Liver (tissue), 10 donors: ENCODE measurements at places on chromosomes 1 and 21. TPM values are rescaled to one million over a fixed set of nuclear protein-coding genes. Genes with fewer than 3 reads are reported as not detected.

Gene TRABD2B
- 1.3 TPM for polyA plus RNA-seq

Gene COL16A1
- 1.7 TPM for polyA plus RNA-seq

Gene ZFP69
- polyA plus RNA-seq: 0.96 TPM

Gene AADACL3
- polyA plus RNA-seq: not detected

Gene NPHS2
- polyA plus RNA-seq: not detected

Gene CAMSAP2
- polyA plus RNA-seq: 3.0 TPM

Gene PDZK1IP1
- polyA plus RNA-seq: 2.2 TPM

Gene NTMT2
- polyA plus RNA-seq: not detected

Gene KCNH1
- polyA plus RNA-seq: not detected

Gene SRRM1
- 66.0 TPM for polyA plus RNA-seq

Gene NHLH1
- not detected for polyA plus RNA-seq

Gene AQP10
- not detected for polyA plus RNA-seq

Gene CHODL
- polyA plus RNA-seq: 0.22 TPM

Gene RAP1GAP
- 8.6 TPM for polyA plus RNA-seq

Gene OR2AK2
- polyA plus RNA-seq: not detected

Gene ATP1A2
- 0.21 TPM for polyA plus RNA-seq

Gene NEXN
- 1.0 TPM for polyA plus RNA-seq

Gene INSRR
- not detected for polyA plus RNA-seq

Gene MATN1
- polyA plus RNA-seq: not detected

Gene SNIP1
- 2.8 TPM for polyA plus RNA-seq

Gene TOMM40L
- polyA plus RNA-seq: 10.4 TPM

Gene C4BPA
- polyA plus RNA-seq: 896 TPM

Gene LHX4
- polyA plus RNA-seq: 0.19 TPM

Gene ARPC5
- 67.0 TPM for polyA plus RNA-seq

Gene CA6
- polyA plus RNA-seq: not detected

Gene RGS8
- not detected for polyA plus RNA-seq

Gene IVL
- not detected for polyA plus RNA-seq

Gene FMO4
- 7.6 TPM for polyA plus RNA-seq

Gene ITLN2
- 0.12 TPM for polyA plus RNA-seq

Gene MFSD2A
- polyA plus RNA-seq: 84.3 TPM

Gene CLDN19
- not detected for polyA plus RNA-seq

Gene ALPL
- 93.1 TPM for polyA plus RNA-seq

Gene CLEC20A
- not detected for polyA plus RNA-seq

Gene TCHH
- polyA plus RNA-seq: 0.09 TPM

Gene EFNA1
- polyA plus RNA-seq: 177 TPM

Gene TAS1R1
- not detected for polyA plus RNA-seq

Gene EXTL1
- not detected for polyA plus RNA-seq

Gene SMCP
- polyA plus RNA-seq: not detected

Gene ATP5PB
- polyA plus RNA-seq: 257 TPM

Gene SERBP1
- polyA plus RNA-seq: 66.6 TPM

Gene CR2
- 0.36 TPM for polyA plus RNA-seq

Gene S100A16
- polyA plus RNA-seq: 142 TPM

Gene LHX8
- polyA plus RNA-seq: not detected

Gene TNFRSF9
- not detected for polyA plus RNA-seq

Gene HSD3B2
- polyA plus RNA-seq: 0.14 TPM

Gene UMODL1
- polyA plus RNA-seq: not detected

Gene PNRC2
- polyA plus RNA-seq: 24.9 TPM

Gene AXDND1
- polyA plus RNA-seq: not detected
